Cardiac muscle cell (in vitro differentiated cells and primary cell): ENCODE measurements at places on chromosomes 4 and X.

- no peak for DNase-seq
Observed at GRCh38 chr4:76641351-76641750, 206.3 kb downstream of the SHROOM3 start.

DNA sequence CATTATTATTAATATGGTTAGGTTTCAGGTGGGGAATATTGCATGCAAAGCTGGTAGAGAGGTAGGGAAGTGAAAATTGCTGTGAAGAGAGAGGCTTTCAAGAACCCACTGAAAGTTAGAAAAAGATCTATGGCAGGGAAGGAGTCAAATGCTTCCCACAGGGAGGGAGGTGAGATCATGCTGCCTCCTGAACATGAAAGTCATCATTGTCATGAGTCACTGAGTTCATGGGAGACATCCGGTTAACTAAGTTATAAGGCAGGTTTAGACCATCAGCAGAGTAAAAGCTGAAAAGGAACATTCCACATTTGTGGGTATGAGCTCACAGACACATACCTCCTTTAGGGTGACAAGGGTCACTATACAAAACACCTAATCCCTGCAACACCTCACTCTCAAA, 16.2 kb downstream of the GATB start:
- no peak for DNase-seq

- no peak for DNase-seq
Observed at GRCh38 chr4:127484117-127484516, 148.6 kb upstream of the INTU start.

GRCh38 chr4:76931087-76931486, 18.5 kb upstream of the SEPTIN11 start:
- DNase-seq, result no peak

DNA sequence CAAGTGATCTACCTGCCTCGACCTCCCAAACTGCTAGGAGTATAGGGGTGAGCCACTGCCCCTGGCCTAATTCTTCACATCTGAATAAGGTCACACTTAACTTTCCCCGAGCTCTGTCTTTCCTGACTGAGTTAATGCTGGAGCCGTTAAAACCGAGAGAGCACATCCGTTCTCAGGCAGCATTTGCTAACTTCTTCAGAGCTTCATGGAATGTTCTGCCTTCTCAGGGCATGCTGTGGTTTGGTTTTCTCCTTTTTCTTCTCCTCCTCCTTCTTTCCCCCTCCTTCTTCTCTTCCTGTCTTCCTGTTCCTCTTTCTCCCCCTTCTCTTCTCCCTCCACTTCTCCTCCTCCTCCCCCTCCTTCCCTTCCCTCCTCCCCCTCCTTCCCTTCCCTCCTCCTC, 119.9 kb downstream of the ASMT start:
- no peak for DNase-seq

- peak; percentile 53 for DNase-seq
Observed at GRCh38 chrX:104310090-104310489, 55.4 kb upstream of the ESX1 start.

- peak; percentile 35 for DNase-seq
Observed at GRCh38 chrX:68146054-68146453, 287.2 kb downstream of the OPHN1 start.
